ENCODE measurements at places on chromosomes 13 and 19. TPM values are rescaled to one million over a fixed set of nuclear protein-coding genes. Genes with fewer than 3 reads are reported as not detected.

The DCLK1 gene
- polyA plus RNA-seq, result 0.34 TPM

DNA sequence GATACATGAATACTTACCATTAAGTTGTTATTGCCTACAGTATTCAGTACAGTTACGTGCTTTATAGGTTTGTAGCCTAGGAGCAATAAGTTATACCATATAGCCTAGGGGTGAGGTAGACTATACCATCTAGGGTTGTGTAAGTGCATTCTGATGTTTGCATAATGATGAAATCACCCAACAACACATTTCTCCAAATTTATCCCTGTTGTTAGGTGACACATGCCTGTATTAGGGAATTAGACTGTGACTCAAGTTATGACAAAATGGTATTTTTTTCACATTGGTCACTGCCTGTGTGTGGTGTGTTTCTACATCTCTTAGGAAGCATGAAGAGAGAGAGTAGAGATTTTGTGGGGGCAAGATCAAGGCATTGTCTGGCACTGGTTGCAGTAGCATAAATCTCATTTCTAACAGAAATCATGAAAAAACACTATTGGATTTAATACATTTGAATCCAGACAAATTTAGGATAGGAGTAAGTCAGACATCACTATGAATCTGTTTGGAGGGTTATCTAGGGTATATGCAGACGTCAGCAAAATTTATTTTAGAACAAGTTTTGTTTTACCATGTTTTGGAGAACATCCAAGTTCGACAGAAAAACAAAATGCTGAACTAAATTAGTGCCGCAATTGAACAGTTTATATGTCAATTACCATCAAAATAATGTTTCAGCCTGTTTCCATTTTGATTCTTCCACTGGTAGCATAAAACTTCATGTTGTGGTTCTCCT lies 332.1 kb downstream of the LMO7 start:
- DNase-seq, result peak; percentile 55

GRCh38 chr13:30331331-30331771 lies 24.0 kb upstream of the KATNAL1 start:
- DNase-seq, result peak; percentile 14

DNA sequence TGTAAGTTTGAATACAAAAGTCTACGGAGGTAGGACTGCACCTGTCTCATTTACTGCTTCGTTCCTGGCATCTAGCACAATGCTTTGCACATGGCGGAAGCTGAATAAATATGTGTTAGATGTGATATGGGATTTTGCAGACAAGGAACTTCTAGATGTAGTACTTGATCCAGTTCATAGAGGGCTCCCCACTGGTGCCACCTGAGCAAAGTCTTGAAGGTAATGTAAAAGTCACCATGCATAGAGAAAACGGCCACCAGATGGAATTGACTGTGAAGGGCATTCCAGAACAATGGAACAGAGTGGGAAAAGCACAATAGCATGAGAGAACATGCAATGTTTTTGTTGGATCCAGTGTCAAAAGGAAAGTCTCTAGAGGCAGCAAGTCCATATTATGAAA lies 209.3 kb downstream of the HS6ST3 start:
- DNase-seq, result no peak

DNA sequence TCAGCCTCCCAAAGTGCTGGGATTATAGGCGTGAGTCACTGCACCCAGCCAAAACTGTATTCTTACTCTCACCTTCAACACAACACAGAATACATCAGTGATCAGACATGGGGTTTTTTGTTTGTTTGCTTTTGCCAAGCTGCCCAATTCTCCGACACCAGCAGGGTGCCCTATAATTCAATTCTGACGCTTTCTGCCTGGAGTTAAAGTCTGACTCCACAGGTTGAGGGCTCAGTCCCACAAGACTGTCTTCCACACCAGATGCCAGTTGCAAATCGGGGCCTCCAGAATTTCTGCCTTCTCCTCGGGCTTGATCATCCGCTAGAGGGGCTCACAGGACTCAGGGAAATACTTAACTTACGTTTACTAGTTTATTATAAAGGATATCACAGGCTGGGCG lies 22.1 kb downstream of the FBN3 start:
- no peak for DNase-seq

- no peak for DNase-seq
Measured at GRCh38 chr13:106478116-106478515, 57.3 kb downstream of the EFNB2 start.

- DNase-seq, result peak; percentile 28
Measured at GRCh38 chr13:96011291-96011872, 41.8 kb downstream of the UGGT2 start.

DNA sequence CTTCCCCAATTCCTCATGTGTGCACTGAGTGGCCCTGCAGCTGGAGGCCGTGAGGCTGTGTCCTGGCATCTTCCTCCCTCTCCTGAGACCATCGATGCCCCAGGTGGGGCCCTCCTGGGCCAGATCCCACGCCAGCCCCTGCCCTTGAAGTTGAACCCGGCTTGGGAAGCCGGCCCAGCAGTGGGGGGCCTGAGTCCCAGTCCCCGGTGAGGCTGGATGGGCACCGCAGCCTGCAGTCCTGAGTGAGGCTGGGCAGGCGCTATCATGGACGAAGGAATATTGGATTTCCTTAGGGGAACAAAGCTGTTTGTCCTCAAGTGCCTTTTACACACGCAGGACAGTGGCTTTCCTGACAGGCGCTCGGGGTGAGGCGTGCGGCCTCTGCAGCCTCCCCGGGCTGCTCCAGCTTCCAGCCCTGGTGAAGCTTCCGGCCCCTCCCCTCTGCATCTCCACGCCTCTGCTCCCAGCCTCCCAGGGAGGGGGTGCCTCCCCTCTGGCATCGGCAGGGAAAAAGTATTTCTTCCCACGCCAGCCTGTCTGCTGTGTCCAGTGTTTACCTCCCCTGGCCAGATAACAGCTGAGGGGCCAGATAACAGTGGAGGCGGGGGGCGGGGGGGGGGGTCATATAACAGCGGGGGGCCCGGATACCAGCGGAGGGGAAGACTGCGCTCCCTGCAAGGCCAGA lies 159.5 kb downstream of the KDM4B start:
- DNase-seq, result peak; percentile 83

GRCh38 chr19:36418287-36419001 lies at the start of gene ZFP82:
Gene ZFP82 (minus strand): TSS chr19:36418644. CDS start chr19:36409789, 8,855 bp downstream.
- peak; percentile 93 for DNase-seq

The MAN2B1 gene
- polyA plus RNA-seq, result 40.6 TPM

- no peak for DNase-seq
Measured at GRCh38 chr13:106850973-106851650, 283.2 kb upstream of the ARGLU1 start.

The FFAR2 gene
- polyA plus RNA-seq, result not detected

DNA sequence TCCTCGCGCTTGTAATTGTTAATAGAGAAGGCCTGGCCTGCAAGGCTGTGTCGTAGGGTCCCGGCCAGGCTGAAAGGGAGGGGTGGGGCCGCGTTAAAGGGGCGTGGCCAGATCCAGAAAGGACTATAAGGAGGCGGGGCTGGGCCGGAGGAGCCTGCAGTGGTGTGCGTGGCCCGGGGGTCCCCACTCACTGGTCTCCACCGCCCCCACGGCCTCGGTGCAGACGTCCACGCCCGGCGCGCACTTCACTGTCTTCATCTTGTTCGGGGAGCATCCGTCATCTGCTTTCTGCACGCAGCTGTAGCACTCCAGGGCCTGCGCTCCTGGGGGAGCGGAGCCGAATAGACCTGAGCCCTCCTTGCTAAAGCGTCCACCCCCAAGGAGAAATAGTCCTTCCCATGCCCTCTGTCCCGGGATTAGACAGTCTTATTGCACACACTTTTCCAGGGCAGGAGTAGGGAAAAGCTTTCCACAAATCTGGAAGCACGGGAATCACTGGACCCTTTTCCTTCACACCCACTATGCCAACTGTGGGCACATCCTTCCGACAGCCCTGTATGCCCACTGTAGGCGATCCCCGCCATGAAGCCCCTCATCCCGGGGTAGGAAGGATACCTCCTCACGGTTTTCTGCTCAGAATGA lies 1.2 kb downstream of the LYPD3 start:
- DNase-seq, result no peak

GRCh38 chr13:50697746-50698539 lies 145.5 kb downstream of the DLEU7 start:
- no peak for DNase-seq

The CCL25 gene
- polyA plus RNA-seq, result not detected

DNA sequence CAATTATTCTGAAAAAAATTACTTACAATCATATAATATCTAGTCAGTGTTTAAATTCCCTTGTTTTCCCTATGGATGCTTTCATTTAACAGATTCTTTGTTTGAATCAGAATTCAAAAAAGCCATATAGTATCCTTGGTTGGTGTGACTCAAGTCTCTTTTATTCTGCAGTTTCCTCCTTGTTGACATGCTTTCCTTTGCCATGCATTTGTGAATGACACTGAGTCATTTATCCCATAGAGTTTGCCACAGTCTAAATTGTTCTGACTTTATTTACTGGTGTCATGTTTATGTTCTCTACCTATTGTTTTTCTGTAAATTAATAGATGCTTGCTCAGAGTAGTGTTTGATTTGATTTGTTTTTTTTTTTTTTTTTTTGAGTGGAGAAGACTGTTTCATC lies 893.8 kb upstream of the SLC10A2 start:
- DNase-seq, result no peak

GRCh38 chr19:50796128-50796633 lies 6.0 kb downstream of the ACP4 start:
- DNase-seq, result no peak

The ATCAY gene
- not detected for polyA plus RNA-seq

The VSIG10L gene
- polyA plus RNA-seq, result 1.4 TPM

The MRPL54 gene
- 74.1 TPM for polyA plus RNA-seq

The ZNF208 gene
- not detected for polyA plus RNA-seq
